ENCODE measurements at places on chromosomes 1 and 21.

- H3K36me3 ChIP-seq = peaks cover 4% of the 10 kb centered on the region
- H3K27me3 ChIP-seq = no peaks in the 10 kb centered on the region
- H3K4me1 ChIP-seq = peaks cover 78% of the 10 kb centered on the region
- no peak for DNase-seq
These were observed 68.1 kb downstream of the JAK1 start for GRCh38 chr1:64898107-64898861.

DNA sequence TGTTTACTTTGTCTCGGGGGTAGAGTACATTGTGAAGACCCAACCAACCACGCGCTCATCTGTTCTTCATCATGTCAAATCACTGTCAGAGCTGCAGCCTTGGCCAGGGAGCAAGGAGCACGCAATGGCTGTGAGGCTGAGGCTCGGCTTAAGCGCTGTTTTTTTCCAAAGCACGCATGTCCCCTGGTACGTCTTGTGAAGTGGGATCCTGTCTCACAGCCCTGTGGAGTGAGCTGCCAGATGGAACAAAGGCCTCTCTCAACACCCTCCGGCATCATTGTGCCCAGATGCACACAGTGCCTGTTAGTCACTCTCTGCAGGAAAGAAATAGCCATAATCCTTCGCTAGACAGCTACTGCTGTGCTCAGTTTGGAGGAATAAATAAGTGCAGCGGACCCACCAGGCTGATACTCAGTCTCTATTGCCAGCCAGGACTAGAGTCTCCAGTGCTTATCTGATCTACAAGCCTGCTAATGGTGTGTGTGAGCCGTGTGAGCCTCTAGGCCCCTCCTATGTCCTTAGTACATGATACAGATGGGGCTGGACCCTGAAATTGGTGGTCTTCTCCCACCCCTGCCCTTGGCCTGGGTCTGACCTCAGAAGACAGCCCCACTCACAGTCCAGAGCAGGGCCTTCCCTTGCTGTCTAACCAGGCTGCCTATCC is 91.3 kb upstream of the COA6 start:
- no peak overlapping the region for H3K4me3 ChIP-seq
- no peaks in the 10 kb centered on the region for H3K36me3 ChIP-seq
- H3K27me3 ChIP-seq = peaks cover 18% of the 10 kb centered on the region
- no peaks in the 10 kb centered on the region for H3K4me1 ChIP-seq
- no peak for DNase-seq
- H3K27ac ChIP-seq = no peak overlapping the region

DNA sequence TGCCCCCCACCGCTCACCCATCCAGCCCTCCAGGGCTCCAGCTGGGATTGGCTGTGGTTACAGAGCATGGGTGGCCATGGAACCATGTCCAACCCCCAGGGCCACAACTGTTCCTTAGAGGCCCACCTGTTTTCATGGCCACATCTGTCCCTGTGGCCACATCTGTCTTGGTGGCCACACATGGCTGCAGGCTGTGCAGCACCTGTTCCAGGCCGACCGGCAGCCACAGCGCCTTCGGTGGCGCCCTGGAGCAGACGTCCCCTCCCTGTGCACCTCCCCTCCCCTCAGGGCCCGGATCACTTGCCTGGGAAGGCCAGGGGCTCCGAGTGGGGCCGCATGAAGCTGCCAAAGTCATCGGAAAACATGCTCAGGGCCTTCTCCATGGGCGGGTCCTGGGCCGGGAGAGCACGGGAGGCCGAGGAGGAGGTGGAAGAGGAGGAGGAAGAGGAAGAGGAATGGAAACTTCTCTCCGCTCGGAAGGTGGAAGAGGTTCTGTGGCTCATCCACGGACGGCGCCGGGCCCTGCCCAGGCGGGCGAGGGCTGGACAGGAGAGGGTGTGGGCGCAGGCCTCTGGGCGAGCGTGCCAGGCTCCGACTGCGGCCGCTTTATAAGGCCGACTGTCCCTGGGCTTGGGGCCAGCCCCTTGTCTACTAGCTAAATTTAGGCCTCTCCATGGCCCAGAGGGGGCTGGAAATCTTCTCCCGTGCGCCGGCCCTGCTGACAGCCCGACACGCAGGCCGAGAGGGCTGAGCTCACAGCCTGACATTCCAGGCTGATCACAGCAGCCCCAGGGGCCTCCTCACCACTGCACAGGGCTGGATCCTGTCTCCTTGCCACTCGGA is at the start of gene HSPB7:
TSS of gene HSPB7 (minus strand) at position 583 of the 843 bp plus-strand sequence. CDS start at position 503, 80 bp downstream.
- no peaks in the 10 kb centered on the region for H3K36me3 ChIP-seq
- peaks cover 8% of the 10 kb centered on the region for H3K4me1 ChIP-seq
- no peak within 1 kb of the TSS for H3K4me3 ChIP-seq
- peaks cover 8% of the 10 kb centered on the region for H3K27me3 ChIP-seq

GRCh38 chr1:116574581-116575291 is 3.9 kb upstream of the CD58 start:
- H3K4me3 ChIP-seq = no peak overlapping the region
- H3K27ac ChIP-seq = no peak overlapping the region
- peaks cover 2% of the 10 kb centered on the region for H3K27me3 ChIP-seq
- peak; percentile 55 for DNase-seq

DNA sequence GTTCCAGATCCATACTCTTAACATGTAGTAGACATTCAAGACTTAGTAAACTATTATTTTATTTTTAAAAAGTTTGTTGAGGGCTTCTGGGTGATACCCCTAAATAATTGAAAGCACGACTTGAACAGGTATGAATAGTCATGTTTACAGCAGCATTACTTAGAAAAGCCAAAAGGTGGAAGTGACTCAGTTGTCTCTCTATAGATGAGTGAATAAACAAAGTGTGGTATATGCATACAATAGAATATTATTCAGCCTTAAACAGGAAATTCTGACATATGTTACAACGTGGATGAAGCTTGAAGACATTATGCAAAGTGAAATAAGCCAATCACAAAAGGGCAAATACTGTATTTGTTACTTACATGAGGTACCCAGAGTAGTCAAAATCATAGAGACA is 26.5 kb downstream of the TSNAX start:
- H3K27ac ChIP-seq = no peak overlapping the region
- H3K4me3 ChIP-seq = no peak overlapping the region
- peaks cover 13% of the 10 kb centered on the region for H3K36me3 ChIP-seq
- H3K27me3 ChIP-seq = no peaks in the 10 kb centered on the region

DNA sequence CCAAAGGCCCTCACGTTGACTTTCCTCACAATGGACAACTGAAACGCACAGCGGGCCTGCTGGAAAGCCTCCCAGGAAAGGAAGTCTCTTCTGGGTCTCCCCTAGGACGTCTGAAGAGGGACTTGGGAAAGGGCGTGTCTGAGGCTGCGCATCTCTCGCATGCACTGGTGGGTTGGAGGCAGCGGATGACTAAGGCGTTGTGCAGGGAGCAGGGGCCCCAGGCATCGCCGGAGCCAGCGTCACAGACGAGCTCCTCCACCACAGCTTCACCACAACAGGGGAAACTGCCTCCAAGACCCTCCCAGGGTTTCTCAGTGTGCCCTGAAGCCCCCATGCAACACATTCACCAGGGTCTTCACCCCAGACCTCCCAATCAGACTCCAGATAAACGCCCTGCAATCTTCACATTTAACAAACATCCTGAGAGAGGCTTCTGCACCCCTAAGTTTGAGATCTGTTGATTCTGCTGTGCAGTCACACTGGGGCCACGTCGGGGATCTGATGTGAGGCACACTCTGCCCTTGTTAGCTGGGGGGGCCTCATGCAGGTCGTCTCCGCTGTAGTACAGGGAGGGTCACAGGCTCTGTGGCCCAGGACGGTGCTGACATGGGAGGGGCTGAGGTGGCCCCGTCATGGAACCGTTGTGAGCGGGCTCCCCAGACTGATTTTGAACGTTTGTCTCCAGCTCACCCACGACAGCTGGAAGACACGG is 7.0 kb upstream of the TFF1 start:
- H3K36me3 ChIP-seq = no peaks in the 10 kb centered on the region
- no peak for DNase-seq
- peaks cover 6% of the 10 kb centered on the region for H3K4me1 ChIP-seq
- no peak overlapping the region for H3K4me3 ChIP-seq
- no peak overlapping the region for H3K27ac ChIP-seq

- H3K27ac ChIP-seq = no peak overlapping the region
- H3K4me1 ChIP-seq = no peaks in the 10 kb centered on the region
These were observed 124.8 kb upstream of the GORAB start for GRCh38 chr1:170407138-170407537.

DNA sequence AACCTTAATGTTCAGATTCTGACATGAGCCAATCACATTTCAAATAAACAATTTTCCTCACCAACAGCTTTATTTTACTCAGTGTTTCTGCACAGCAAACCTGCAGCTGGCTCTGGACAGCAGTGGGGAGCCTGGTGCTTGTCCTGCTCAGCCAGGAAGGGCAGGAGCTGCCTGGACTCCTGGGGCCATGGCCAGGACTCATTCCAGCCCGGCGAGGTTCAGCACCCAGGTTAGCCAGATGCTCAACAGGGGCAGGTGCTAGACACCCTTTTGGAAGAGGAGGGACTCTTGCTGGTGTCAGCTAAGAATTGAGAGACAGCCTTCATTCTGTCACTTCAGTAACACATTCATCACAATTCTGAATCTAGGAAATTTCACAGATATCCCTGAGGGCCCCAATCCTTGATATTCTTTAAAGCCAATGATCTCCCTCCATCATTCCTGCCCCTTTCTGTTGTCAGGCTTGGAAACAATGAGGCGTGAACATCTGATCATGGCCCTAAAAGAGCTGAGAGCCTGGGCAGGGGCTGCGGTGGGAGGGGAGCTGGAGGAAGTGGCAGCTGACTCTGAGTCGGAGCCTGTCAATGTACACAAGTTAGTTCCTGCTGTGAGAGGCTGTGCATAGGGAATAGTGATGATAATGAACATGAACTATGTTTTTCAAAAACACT is 251.3 kb downstream of the SDCCAG8 start:
- H3K4me3 ChIP-seq = peak overlapping the region; percentile 37
- H3K27ac ChIP-seq = peak overlapping the region; percentile 82
- no peaks in the 10 kb centered on the region for H3K27me3 ChIP-seq
- peaks cover 21% of the 10 kb centered on the region for H3K36me3 ChIP-seq

GRCh38 chr1:222034790-222035189 is 292.9 kb upstream of the DUSP10 start:
- no peak overlapping the region for H3K27ac ChIP-seq
- H3K36me3 ChIP-seq = no peaks in the 10 kb centered on the region
- peaks cover 3% of the 10 kb centered on the region for H3K4me1 ChIP-seq
- H3K4me3 ChIP-seq = no peak overlapping the region
- DNase-seq = no peak
- peaks cover 6% of the 10 kb centered on the region for H3K27me3 ChIP-seq

DNA sequence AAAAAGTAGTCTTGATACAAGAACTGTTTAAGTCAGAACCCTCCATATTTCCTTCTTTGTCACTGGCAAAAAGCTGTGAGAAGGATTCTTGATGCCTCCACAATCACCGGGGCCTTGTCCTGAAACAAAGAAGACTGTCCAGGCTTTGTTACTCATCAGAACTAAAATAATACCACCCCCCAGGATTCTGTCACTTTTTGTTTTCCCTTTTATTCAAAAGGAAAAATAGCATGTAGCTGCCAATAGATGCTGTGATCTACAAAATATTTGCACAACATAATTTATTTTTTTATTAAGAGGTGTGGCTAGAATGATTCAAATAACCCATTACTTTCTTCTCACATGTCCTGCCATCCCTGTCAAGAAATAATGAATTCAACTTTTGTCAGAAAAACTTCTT is 173.7 kb downstream of the LYPLAL1 start:
- peaks cover 21% of the 10 kb centered on the region for H3K36me3 ChIP-seq
- no peak overlapping the region for H3K27ac ChIP-seq
- peaks cover 2% of the 10 kb centered on the region for H3K27me3 ChIP-seq
- H3K4me3 ChIP-seq = no peak overlapping the region
- DNase-seq = no peak

DNA sequence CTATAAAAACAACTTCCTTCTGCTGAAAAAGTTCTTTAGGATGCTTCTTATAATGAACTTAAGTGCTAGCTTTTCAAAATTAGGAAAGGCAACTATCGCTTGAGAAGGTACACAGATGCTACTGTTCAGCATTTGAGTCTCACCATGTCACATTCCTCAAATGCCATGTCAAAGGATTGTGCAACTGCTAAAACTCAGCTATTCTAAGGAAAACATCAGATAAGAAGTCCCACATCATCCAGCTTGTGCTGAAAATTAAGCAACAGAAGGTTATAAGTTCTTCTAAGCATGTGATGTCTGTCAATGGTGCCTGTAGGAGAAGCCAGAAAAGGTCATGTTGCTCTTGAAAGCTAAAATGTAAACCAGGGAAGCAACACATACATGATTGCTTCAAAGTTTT is 36.5 kb downstream of the MCOLN2 start:
- peak overlapping the region; percentile 17 for H3K27ac ChIP-seq
- H3K4me1 ChIP-seq = peaks cover 8% of the 10 kb centered on the region
- H3K4me3 ChIP-seq = no peak overlapping the region
- peaks cover 44% of the 10 kb centered on the region for H3K36me3 ChIP-seq

DNA sequence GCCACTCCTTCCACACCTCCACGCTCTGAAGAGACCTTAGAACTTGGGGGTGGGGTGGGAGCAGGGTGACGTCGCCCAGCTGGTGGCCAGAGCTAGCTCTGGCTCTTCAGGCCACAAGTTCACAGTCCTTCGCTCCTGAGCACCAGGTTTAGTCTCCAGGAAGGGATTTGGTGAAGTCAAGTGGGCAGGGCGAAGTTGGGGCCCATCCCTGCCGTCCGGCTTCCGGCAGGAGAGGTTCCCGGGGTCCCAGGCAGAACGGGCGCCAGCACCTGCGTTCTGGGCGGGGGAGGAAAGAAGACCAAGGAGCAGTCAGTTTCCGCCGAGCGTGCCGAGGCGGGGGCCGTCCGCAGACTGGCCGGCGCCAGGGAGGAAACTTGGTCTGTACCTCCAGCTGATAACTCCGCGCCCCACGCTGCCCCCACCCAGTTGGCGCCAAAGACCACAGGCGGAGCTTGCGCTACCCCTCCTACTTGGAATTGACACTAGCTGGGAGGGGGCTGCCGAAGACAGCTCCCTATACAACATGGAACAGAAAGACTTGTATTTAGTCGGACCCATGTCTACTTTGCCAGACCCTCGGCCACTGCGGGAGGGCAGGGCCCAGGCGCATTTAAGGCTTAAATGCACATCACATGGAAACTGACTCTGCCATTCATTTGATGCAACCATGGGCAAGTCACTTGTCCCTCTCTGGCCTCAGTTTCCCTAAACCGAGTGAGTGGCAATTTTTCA is 995 bp downstream of the ID3 start:
- DNase-seq = no peak
- H3K27me3 ChIP-seq = no peaks in the 10 kb centered on the region
- peaks cover 60% of the 10 kb centered on the region for H3K4me1 ChIP-seq
- H3K36me3 ChIP-seq = peaks cover 7% of the 10 kb centered on the region
- peak overlapping the region; percentile 97 for H3K4me3 ChIP-seq
- H3K27ac ChIP-seq = peak overlapping the region; percentile 89

- DNase-seq = no peak
- no peak overlapping the region for H3K27ac ChIP-seq
- no peak overlapping the region for H3K4me3 ChIP-seq
- no peaks in the 10 kb centered on the region for H3K4me1 ChIP-seq
- no peaks in the 10 kb centered on the region for H3K36me3 ChIP-seq
These were observed 37.8 kb upstream of the C8B start for GRCh38 chr1:57003398-57004139.
